ENCODE measurements at places on chromosomes 5 and 9.

GRCh38 chr5:155430192-155430591 is 416.6 kb downstream of the KIF4B start:
- no peak for DNase-seq

- DNase-seq = peak; percentile 48
Observed at GRCh38 chr5:112930082-112930344, 8.0 kb upstream of the REEP5 start.

DNA sequence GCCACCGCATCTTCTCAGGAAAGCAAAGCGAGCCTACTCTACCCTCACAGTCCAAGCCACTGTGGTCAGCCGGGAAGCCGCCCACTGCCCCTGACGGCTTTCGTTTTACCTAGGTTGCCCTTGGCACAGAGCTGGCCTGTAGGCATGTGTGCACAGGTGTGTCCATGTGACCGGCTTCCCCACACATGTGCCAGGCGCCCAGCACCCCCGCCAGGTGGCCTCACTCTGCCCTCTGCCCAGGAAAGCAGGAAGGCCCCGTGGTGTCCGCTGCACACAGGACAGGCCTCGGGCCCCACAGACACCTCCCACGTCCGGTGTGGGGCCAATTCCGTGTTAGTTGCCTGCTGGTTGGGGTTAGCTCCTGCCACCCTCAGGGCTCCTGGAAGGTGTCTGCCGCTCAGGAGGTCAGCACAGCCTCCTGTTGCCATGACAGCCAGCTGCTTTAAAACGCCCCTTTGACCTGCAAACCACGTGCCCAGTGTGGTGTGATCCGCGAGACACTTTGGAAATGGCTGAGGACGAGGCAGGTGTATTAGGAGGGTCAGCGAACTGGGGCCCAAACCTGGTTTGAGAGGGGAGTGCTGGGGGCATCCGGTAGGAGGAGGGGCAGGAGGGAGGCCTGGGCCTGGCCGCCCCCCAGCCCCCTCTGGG is 28.7 kb downstream of the TPPP start:
- DNase-seq = no peak

GRCh38 chr5:72074251-72074650 is 33.0 kb upstream of the MAP1B start:
- no peak for DNase-seq

- no peak for DNase-seq
Observed at GRCh38 chr5:67176936-67177335, 19.7 kb downstream of the CD180 start.

GRCh38 chr5:71929003-71929402 is 178.3 kb upstream of the MAP1B start:
- no peak for DNase-seq

GRCh38 chr9:81312346-81312745 is 377.0 kb downstream of the TLE1 start:
- no peak for DNase-seq

DNA sequence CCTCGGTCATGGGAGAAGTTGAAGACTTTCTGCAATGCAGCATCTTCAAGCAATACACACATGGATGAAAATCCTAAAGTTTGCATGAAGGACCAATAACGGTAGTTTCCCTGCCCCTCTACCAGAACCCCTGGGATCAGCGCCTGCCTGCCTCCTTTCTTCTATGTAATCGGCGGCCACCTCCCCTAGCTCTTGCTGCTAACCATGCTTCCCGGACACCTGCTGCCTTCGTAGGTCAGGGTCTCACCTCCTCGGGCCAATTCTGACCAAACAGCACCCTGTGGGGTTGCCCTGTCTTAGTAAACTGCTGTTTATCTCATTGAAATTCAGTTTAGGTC is 388 bp upstream of the MED10 start:
- DNase-seq = no peak

DNA sequence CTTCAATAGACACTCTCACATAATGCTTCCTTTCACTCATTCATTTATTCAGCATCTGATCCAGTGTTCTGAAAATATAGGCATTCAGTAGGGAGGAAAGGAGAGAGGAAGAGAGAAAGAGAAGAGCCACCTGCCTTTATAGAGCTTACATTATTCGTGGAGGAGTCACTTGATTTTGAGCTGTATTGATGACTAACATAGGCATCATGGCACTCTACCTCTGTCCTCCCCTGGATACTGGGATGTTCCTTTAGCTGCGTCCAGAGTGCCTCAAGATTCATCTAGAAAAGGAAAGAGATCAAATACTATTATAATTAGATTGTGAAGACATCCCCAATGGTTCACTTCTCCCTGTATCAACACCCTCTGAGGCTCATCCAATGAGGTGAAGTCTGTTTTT is 345.1 kb downstream of the SPATA31D1 start:
- no peak for DNase-seq
